ENCODE measurements at places on chromosomes 7 and 10. TPM values are rescaled to one million over a fixed set of nuclear protein-coding genes. Genes with fewer than 3 reads are reported as not detected.

The GPR141 gene
- total RNA-seq, result not detected

The SPDYE9 gene
- total RNA-seq, result not detected

The NUTM2D gene
- total RNA-seq, result not detected

DNA sequence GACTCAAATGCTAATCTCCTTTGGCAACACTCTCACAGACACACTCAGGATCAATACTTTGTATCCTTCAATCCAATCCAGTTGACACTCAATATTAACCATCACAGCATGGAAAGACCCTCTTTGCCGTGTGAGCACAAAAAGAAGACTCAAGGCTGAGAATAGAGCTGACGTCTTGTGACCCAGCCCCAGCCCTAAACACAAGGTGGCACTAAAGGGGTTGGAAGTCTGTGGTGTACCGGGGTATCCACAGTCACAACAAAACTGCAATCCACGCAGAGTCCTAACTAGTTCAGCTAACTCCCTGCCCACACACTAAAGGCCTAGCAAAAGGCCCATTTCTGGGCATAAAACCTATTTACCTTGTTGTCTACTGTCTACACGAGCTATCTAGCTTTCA, 200.1 kb downstream of the ACTR3B start:
- no peak overlapping the region for H3K4me3 ChIP-seq
- no peaks in the 10 kb centered on the region for H3K27me3 ChIP-seq
- H3K36me3 ChIP-seq, result no peaks in the 10 kb centered on the region
- H3K4me1 ChIP-seq, result no peaks in the 10 kb centered on the region
- no peak overlapping the region for H3K27ac ChIP-seq

The GIMAP4 gene
- not detected for total RNA-seq

DNA sequence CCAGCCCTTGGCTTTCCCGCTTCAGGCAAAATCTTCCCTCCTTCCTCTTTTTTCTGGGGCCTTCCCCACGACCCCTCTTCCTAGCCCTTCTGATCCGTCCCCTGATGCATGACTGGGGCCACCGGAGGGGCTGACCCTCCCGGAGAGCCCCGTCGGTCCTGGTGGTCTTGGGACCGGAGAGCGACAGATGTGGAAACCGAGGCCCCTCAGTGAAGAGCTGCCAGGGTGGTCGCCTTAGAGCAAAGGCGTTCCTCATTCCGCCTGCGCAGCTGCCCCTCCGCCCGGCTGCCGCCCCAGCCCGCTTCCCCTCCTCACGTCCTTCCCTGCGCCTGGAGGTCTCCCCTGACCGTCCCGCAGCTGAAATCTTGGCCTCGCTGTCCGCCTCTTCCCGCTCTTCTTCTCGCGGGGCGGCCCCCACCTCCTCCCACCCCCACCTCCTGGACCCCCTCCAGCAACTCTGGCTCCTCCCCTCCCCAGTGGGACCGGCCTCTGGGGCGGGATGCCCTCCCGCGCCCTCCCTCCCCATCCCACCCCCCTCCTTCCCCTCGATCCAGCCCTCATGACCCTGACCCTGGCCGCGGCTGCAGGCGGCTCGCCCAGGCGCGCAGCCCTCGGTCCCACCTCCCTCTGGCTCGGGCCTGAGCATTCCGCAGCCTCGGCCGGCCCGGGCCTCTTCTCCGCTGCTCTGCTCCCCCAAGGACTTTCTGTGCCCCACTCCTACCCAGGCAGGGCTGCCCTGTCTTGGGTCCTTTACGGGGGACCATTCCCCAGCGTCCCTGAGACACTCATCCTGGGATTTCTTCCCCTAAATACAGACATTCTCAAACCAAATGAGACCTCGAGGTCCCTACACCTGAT, at the start of gene RARRES2:
Gene RARRES2, minus strand, starts transcription at position 367 of the 858 bp plus-strand sequence. CDS start 1,020 bp downstream, outside the sequence.
- DNase-seq, result no peak
- no peaks in the 10 kb centered on the region for H3K27me3 ChIP-seq
- no peak within 1 kb of the TSS for H3K27ac ChIP-seq
- H3K4me3 ChIP-seq, result no peak within 1 kb of the TSS

GRCh38 chr10:81873932-81874816, 820 bp upstream of the NRG3 start:
- no peaks in the 10 kb centered on the region for H3K4me1 ChIP-seq
- DNase-seq, result no peak
- no peak overlapping the region for H3K27ac ChIP-seq
- H3K27me3 ChIP-seq, result no peaks in the 10 kb centered on the region

DNA sequence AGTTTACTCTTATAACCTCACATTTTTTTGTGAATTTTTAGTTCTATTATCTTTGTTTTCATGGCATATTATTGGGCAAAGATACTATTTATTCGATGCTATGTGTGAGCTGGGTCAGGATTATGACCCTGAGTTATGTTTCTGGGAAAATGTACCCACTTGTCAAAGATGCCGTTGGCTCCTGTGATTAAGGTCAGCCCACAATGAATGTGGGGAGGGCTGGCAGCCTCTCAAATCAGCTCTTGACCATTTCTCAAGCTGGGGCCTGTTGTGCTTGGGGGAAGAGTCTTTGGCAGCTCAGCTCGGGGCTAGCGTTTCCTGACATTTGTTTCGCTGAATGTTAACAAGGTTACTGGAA, 97.5 kb downstream of the TCF7L2 start:
- H3K4me1 ChIP-seq, result peaks cover 23% of the 10 kb centered on the region
- H3K36me3 ChIP-seq, result peaks cover 3% of the 10 kb centered on the region
- H3K27ac ChIP-seq, result no peak overlapping the region
- no peak for DNase-seq
- no peaks in the 10 kb centered on the region for H3K27me3 ChIP-seq

The GIMAP6 gene
- 1.2 TPM for total RNA-seq

DNA sequence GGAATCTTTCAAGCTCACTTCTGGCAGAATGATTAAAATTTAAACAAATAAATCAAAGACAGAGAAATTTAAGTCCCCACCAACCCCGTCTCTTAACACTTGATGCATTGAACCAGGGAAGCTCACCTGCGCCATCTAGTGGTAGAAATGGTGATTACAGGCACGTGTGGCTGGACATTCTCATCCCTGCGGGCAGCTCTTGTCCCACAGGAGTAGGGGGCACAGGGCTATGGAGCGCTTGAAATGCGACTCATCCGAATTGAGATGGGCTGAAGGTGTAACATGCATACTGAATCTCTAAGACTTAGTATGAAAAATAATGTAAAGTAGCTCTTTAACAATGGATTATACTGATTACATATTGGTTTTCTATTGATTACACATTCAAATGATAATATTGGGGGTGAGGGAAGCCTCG, 24.8 kb upstream of the SLIT1 start:
- no peak overlapping the region for H3K4me3 ChIP-seq
- no peaks in the 10 kb centered on the region for H3K27me3 ChIP-seq
- no peaks in the 10 kb centered on the region for H3K4me1 ChIP-seq
- H3K36me3 ChIP-seq, result no peaks in the 10 kb centered on the region

DNA sequence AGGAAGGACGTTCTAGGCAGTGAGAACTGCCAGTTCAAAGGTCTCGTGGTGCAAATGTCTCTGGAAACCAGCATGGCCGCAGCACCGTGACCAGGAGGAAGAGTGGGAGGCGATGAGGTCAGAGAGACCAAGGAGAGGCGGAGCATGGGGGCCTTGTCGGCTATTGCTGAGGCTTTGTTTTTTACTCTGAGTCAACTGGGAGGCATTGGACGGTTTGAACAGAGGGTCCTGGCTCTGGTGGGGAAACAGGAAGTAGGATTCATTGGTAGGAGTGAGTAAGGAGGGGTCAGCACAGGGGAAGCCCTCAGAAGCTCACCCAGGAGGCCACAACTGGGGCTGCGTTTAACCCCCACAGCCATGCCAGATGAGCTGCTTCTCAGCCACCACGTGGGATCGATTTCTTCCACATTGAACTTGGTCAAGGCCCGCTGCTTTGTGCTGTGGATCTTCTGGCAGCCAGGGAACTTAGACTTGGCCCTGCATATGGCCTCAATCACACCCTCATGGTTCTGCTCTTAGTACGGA, 22.2 kb upstream of the SH2B2 start:
- no peak overlapping the region for H3K4me3 ChIP-seq
- H3K36me3 ChIP-seq, result no peaks in the 10 kb centered on the region
- no peaks in the 10 kb centered on the region for H3K4me1 ChIP-seq
- no peak overlapping the region for H3K27ac ChIP-seq
- H3K27me3 ChIP-seq, result no peaks in the 10 kb centered on the region
- DNase-seq, result no peak

DNA sequence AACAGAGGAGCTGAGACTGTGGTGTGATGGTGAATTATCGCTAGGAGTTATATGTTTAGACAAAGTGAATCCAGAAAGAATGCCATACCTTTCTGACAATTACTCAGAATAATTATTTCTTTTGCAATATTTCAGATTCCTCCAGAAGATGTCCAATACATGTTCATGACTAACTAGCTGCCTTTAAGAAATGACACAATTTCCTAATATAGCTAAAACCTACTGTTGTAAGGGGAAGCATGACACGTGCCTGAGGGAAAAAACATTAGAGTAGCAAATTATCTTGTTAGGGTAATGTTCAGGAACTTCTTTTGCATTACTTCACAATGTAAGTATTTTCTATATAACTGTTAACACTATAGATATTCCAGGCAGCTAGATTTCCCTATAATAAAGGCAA, 150.3 kb downstream of the COL28A1 start:
- H3K4me1 ChIP-seq, result no peaks in the 10 kb centered on the region
- H3K27ac ChIP-seq, result no peak overlapping the region
- DNase-seq, result no peak
- no peak overlapping the region for H3K4me3 ChIP-seq

Measured in PC-3 (cell line).